ENCODE measurements at places on chromosomes 6 and 20. TPM values are rescaled to one million over a fixed set of nuclear protein-coding genes. Genes with fewer than 3 reads are reported as not detected.

The EYS gene
- total RNA-seq: not detected

GRCh38 chr20:58851221-58851968 is 693 bp upstream of the GNAS-AS1 start:
- DNase-seq: no peak

The DNMT3B gene
- 2.0 TPM for total RNA-seq

DNA sequence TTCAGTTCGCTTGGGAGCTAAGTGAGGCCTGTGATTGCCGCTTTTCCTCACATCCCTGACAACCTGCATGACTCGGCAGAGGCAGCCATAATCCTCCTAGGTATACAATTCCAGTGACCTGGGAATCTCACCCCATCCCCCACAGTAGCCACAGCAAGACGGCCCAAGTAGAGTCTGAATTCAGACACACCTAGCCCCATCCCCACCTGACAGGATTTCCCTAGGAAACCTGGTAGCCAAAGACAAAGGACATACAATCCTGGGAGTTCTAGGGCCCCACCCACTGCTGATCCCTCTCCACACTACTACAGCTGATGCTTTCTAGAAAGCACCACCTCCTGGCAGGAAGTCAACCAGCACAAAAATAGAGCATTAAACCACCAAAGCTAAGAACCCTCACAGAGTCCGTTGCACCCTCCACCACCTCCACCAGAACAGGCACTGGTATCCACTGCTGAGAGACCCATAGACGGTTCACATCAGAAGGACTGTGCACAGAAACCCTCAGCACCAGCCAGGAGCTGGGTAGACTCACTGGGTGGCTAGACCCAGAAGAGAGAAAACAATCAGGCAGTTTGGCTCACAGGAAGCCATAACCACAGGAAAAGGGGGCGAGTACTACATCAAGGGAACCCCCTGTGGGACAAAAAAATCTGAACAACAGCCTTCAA is 17.9 kb upstream of the RUNX2 start:
- no peak for DNase-seq

DNA sequence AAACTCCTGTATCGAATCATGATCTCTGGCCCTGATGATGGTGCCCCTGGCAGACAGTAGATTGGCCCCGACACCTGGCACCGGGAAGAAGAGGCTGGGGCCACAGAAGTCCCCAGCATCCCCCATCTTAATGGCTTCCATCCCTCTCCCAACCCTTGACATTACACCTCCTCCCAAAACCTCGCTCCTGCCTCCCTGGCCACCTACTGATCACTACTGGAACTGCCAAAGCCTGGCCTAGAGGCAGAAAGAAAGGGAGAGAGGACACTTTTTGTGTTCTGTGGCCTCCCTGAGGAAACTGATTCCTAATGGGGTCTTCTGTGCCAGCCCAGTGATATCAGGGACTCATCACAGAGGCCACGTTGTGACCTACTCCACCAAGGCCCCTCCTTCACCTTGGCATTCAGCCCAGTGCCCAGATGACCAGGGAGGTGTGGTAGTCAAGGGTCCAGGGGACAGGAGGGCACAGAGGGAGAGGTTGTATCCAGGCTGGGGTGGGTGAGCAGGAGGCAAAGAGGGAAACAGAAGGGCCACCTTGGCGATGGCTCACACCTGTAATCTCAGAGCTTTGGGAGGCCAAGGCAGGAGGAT is 6.1 kb downstream of the C20orf173 start:
- DNase-seq: no peak

The SRSF12 gene
- total RNA-seq: 0.98 TPM

The GPLD1 gene
- 7.7 TPM for total RNA-seq

- DNase-seq: no peak
Measured at GRCh38 chr6:715709-716491, 23.0 kb upstream of the EXOC2 start.

The BMP2 gene
- 5.0 TPM for total RNA-seq

DNA sequence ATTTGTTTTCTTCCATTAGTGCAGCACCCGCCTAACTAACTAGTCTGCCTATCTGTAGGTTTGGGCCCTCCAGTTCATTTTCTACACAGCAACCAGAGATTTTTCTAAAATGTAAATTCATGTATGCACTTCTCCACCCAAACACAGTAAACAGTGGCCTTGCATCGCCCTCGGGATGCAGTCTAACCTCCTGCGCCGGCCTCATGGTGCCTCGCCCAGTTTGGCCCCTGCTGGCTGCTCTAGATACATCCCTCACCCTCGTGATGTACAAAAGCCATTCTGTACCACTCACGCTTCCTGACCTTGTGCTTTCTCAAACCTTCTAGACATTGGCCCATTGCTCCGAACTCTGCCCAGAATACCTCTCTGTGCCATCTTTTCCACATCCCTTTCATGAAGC is 53.8 kb upstream of the VSTM2L start:
- DNase-seq: no peak

DNA sequence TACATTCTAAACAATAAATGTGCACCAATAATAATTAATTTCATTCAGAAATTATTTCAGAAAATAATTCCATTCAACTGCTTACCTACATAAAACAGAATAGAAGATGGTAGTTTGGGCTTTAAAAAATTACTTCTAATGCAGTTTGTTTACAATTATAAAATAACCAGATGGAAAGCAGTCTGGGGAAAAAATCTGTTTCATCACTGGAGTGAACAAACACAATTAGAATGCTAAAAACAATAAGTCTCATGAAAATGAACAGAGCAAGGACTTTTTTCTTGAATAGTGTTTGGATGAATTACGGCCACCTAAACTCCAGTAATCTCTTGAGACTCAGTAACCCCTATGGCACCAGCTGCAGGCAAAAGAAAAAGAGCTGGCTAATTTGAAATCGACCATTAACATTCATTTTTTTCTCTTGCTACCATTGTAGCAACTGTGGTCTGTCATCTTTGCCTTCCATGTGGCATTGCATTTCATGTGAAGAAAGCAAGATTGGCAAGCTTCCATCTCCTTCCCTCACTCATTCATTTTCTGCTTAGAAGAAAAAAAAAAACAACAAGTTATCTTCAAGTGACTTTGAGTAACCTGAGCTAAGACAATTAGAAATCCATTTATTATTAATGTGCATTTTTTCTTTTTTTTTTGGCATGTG is 88.4 kb upstream of the CEP85L start:
- no peak for DNase-seq

The ABHD16B gene
- not detected for total RNA-seq

The TAAR5 gene
- not detected for total RNA-seq

GRCh38 chr6:110703010-110703905 is 112.0 kb downstream of the CDK19 start:
- DNase-seq: no peak

The GGTLC1 gene
- not detected for total RNA-seq

DNA sequence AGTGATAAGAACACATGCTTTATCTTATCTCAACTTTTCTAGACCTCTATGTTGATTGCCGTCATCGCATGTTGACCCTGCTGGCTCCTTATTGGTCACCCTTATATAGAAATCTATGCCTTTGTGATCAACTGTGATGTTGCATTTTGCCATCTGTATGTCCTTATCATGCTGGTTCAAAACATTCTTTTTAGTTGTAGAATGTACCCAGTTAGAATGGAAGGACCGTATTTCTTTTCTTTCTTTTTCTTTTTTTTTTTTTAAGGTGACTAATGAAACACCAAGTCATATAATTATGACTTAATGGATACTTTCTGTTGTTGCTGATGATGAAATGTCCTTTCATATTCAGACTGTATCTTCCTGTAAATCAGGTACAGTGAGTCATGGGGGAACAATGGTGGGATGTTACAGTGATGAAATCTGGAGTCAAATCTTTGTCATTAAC is 145.9 kb upstream of the CITED2 start:
- DNase-seq: no peak

DNA sequence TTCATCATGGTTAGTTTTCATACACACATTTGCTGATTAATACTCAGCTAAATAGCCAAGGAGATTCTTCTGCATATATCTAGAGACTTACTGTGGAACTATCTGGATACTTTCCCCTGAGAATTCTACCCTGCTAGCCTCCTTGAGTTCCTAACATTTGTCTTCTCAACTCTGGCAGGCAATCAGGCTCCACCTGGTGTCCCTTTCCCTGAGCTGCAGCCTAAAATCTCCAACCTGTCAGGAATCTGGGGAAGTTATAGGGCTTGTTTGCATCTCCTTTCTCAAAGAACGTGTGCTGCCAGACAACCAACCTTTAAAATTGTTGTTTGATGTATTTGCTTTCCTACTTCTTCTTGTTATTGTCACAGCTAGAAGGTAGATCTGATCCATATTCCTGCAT is 73.4 kb downstream of the FUT9 start:
- DNase-seq: no peak

DNA sequence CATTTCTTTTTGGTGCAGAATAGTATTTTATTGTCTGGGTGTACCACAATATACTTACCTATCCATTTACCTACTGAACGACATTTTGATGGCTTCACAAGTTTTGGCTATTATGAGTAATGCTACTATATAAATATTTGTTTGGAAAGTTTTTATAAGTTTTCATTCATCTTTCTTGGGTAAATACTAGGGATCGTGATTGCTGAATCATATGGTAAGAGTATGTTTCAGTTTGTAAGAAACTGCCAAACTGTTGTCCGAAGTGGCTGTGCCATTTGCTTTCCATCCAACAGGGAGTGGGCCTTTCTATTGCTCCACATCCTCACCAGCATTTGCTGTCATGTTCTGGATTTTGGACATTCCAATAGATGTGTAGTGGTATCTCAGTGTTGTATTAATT is 104.2 kb downstream of the CDYL start:
- no peak for DNase-seq

DNA sequence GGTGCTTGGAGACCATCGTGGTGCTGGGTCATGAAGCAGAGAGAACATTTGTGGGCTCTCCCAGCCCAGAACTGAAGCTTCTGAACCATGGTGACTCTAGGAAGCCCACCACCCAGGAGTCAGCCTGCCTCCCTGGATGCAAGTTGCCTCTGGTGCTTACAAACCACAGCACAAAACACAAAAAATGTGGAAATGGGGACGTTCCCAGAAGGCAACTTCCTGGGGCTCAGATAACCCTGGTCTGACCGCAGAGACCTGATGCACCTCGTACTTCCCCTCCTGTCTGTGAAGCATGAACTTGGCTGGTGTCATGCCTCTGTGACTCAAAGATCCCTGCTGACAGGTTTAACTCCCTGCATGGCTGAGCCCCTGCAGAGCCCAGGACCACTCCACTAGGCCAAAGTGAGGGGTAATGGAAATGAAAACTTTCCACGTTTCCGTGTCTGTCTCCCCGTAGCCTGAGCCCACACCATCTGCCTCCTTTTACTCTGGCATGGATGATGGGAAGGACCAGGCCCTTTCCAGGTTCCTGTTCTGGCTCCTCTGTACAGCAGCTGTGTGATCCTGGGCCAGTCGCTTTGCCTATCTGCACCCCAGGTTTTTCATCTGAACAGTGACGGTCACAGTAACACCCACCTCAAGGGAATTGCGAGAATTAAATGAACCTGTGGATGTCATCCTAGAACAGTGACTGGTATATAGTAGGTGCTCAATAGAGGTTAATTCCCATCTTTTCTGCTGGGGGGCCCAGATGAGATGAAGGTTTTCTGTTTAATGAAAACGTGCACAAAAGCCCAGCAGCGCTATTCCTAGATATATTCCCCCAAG is 57.7 kb downstream of the PPP1R16B start:
- no peak for DNase-seq

The FOXF2 gene
- total RNA-seq: 4.9 TPM

DNA sequence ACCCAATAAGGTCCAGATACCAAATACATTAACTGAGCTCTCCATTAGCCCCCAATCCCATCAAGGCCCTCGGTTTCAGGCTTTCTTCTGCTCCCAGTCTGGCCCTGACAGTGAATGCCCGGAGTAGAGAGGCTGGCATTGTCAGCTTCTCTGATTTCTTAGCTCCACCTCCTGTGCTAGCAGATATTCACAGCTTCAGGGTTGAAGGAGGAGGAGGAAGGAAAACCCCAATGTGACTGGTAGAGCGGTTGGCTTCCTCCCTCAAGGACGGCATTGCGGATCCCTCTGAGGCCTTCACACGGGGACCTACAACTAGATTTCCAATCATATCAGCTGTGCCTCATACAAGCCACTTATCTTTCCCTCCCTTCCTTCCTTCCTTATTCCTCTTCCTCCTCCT is 164.1 kb upstream of the SYNDIG1 start:
- no peak for DNase-seq

DNA sequence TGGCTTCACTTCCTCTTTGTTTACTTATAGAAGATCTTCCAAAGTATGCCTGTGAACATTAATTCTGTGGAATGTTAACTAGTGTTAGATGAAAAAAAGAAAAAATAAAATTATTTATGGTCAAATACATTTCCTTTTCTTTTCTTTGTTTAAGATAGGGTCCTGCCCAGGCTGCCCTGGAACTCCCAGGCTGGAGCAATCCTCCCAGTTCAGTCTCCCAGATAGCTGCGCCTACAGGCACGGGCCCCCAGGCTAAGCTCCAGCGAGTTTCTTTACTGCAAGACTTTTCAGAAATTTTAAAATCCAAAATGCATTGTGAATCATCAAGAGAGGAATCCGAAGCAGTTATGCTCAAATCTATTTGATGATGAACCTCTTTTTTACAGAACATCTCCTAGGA is 39.3 kb upstream of the IL20RA start:
- no peak for DNase-seq

- no peak for DNase-seq
Measured at GRCh38 chr20:15918631-15919030, 654.6 kb downstream of the KIF16B start.

DNA sequence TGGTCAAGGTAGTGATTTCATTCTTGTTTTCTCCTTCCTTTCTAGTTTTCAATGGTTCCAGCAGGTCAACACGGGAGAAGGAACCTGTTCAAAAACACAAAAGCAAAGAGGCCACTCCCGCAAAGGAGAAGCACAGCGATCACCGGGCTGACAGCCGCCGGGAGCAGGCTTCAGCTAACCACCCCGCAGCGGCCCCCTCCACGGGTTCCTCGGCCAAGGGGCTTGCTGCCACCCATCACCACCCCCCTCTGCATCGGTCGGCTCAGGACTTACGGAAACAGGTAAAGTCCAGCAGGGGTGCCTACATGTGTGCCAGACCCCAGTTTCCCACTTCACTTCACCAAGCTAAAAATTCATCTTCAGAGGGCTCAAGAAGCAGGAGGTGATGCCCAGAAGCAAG is 175.6 kb downstream of the DTNBP1 start:
- DNase-seq: no peak

- DNase-seq: no peak
Measured at GRCh38 chr6:155373276-155373675, 59.0 kb upstream of the TFB1M start.

The SH3BGRL2 gene
- total RNA-seq: 54.4 TPM

Data from breast epithelium (tissue), 4 donors.